ENCODE measurements at places on chromosomes 16 and 17. TPM values are rescaled to one million over a fixed set of nuclear protein-coding genes. Genes with fewer than 3 reads are reported as not detected.

The PMFBP1 gene
- total RNA-seq: not detected

The CD300A gene
- total RNA-seq: not detected

The CACNG4 gene
- total RNA-seq: 45.1 TPM

The CLEC3A gene
- not detected for total RNA-seq

The RPH3AL gene
- total RNA-seq: 29.4 TPM

GRCh38 chr17:47973541-47973940 is 2.6 kb downstream of the CDK5RAP3 start:
- H3K4me3 ChIP-seq: no peak overlapping the region
- H3K27me3 ChIP-seq: no peaks in the 10 kb centered on the region
- DNase-seq: no peak
- peaks cover 25% of the 10 kb centered on the region for H3K4me1 ChIP-seq
- H3K36me3 ChIP-seq: peaks cover 22% of the 10 kb centered on the region

- no peak overlapping the region for H3K27ac ChIP-seq
- H3K4me1 ChIP-seq: no peaks in the 10 kb centered on the region
- DNase-seq: no peak
- H3K36me3 ChIP-seq: no peaks in the 10 kb centered on the region
- H3K27me3 ChIP-seq: peaks cover 43% of the 10 kb centered on the region
Measured at GRCh38 chr16:10226141-10226986, 44.1 kb upstream of the GRIN2A start.

GRCh38 chr17:50828508-50829170 is 6.7 kb upstream of the WFIKKN2 start:
- no peak overlapping the region for H3K4me3 ChIP-seq
- 0 out of 2 replicates have a peak, but pooled peaks cover 4% of the 10 kb centered on the region for H3K27me3 ChIP-seq
- no peak overlapping the region for H3K27ac ChIP-seq
- H3K4me1 ChIP-seq: no peaks in the 10 kb centered on the region
- DNase-seq: no peak
- no peaks in the 10 kb centered on the region for H3K36me3 ChIP-seq

GRCh38 chr16:87363771-87364455 is 19.7 kb downstream of the FBXO31 start:
- H3K36me3 ChIP-seq: no peaks in the 10 kb centered on the region
- H3K4me1 ChIP-seq: no peaks in the 10 kb centered on the region
- no peaks in the 10 kb centered on the region for H3K27me3 ChIP-seq
- H3K4me3 ChIP-seq: no peak overlapping the region
- no peak overlapping the region for H3K27ac ChIP-seq
- no peak for DNase-seq

- peak; percentile 60 for DNase-seq
- no peaks in the 10 kb centered on the region for H3K4me1 ChIP-seq
- H3K27me3 ChIP-seq: no peaks in the 10 kb centered on the region
- H3K36me3 ChIP-seq: no peaks in the 10 kb centered on the region
- H3K4me3 ChIP-seq: no peak overlapping the region
- no peak overlapping the region for H3K27ac ChIP-seq
Measured at GRCh38 chr16:68064791-68065365, 20.3 kb upstream of the NFATC3 start.

DNA sequence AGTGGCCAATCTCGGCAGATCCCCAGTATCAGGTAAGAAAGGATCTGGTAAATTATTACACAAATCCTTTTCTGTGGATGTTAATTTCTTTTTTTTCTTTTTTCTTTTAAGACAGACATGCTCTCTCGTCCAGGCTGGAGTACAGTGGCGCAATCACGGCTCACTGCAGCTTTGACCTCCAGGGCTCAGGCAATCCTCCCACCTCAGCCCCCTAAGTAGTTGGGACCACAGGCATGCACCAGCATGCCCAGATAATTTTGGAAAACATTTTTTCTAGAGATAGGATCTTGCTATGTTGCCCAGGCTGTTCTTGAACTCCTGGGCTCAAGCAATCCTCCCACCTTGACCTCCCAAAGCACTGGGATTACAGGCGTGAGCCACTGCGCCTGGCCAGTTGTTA is 54.0 kb downstream of the GAS7 start:
- no peak overlapping the region for H3K4me3 ChIP-seq
- H3K4me1 ChIP-seq: no peaks in the 10 kb centered on the region
- no peak for DNase-seq
- peaks cover 28% of the 10 kb centered on the region for H3K27me3 ChIP-seq

GRCh38 chr16:68115851-68116250 is 30.7 kb downstream of the NFATC3 start:
- no peaks in the 10 kb centered on the region for H3K36me3 ChIP-seq
- no peaks in the 10 kb centered on the region for H3K27me3 ChIP-seq
- no peaks in the 10 kb centered on the region for H3K4me1 ChIP-seq
- H3K27ac ChIP-seq: no peak overlapping the region
- no peak overlapping the region for H3K4me3 ChIP-seq
- no peak for DNase-seq

- peaks cover 6% of the 10 kb centered on the region for H3K4me1 ChIP-seq
- no peak overlapping the region for H3K4me3 ChIP-seq
- no peaks in the 10 kb centered on the region for H3K27me3 ChIP-seq
- H3K27ac ChIP-seq: no peak overlapping the region
- no peak for DNase-seq
Measured at GRCh38 chr16:57985204-57986181, 14.6 kb upstream of the CNGB1 start.

DNA sequence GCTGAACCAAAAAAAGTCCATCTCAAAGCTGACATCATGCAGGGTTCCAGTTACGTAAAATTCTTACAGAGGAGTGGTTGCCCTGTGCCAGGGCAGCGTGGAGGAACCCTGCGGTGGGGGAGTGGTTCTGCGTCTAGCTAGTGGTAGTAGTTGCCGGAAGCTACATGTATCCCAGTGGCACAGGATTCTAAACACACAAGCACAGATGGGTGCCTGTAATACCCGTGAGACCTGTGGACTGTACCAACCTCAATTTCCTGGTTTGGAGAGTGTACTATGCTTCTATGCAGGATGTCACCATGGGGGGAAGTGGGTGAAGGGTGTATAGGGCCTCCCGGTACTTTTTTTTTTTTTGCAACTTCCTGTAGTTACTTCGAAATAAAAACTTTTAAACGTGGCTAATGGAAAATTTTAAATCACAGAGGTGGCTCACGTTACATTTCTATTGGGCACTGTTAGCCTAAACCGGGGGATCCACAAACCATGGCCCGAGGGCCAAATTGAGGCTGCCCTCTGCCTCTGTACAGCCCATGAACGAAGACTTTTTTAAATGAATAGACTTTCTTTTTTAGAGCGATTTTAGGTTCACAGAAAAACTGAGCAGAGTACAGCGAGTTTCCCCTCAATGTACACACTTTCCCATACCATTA is 38.5 kb downstream of the TBC1D16 start:
- H3K4me1 ChIP-seq: peaks cover 27% of the 10 kb centered on the region
- H3K36me3 ChIP-seq: no peaks in the 10 kb centered on the region
- DNase-seq: no peak
- no peaks in the 10 kb centered on the region for H3K27me3 ChIP-seq
- H3K27ac ChIP-seq: no peak overlapping the region
- H3K4me3 ChIP-seq: no peak overlapping the region

- peaks cover 19% of the 10 kb centered on the region for H3K4me1 ChIP-seq
- H3K27ac ChIP-seq: no peak overlapping the region
- no peaks in the 10 kb centered on the region for H3K27me3 ChIP-seq
- DNase-seq: no peak
Measured at GRCh38 chr17:15882777-15883176, 62.2 kb upstream of the ADORA2B start.

DNA sequence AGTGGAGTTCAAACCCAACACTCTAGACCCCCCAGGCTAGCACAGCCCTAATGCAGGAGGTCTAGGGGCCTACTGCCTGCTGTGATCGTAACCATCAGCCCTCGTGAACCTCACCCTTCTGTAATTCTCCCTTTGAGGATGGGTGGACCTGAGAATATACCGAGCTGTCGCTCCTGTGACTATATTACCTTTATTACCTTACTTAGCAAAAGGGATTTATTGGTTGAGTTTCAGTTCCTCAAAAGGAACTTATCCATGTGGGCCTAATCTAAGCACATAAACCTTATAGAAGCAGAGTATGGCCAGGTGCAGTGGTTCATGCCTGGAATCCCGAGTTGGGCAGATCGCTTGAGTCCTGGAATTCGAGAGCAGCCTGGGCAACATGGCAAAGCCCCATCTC is 19.2 kb upstream of the EMP2 start:
- H3K4me1 ChIP-seq: peaks cover 18% of the 10 kb centered on the region
- no peaks in the 10 kb centered on the region for H3K36me3 ChIP-seq
- H3K4me3 ChIP-seq: no peak overlapping the region
- H3K27me3 ChIP-seq: no peaks in the 10 kb centered on the region
- DNase-seq: no peak
- no peak overlapping the region for H3K27ac ChIP-seq

DNA sequence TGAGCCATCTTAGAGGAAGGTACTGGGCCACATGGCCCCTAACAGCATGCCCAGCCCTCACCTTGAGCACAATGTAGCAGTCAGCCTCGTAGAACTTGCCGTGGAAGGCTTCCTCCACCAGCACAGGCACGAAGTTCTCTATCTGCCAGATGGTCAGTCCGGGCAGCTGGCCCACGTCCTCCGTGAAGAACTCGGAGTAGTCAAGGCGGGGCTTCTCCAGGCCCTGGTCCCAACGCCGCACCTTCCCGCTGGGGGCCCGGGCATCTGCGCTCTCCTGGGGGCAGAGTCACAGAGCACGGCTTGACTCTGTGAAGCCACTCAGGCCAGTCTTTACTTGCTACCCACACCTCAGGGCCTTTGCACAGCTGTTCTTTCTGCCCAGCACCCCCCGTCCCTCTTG is 7.3 kb downstream of the FLII start:
- H3K27me3 ChIP-seq: no peaks in the 10 kb centered on the region
- DNase-seq: no peak
- H3K27ac ChIP-seq: no peak overlapping the region

GRCh38 chr17:81802856-81803643 is 900 bp upstream of the GCGR start:
- H3K36me3 ChIP-seq: no peaks in the 10 kb centered on the region
- no peak for DNase-seq
- H3K27ac ChIP-seq: no peak overlapping the region
- H3K4me3 ChIP-seq: no peak overlapping the region

- no peaks in the 10 kb centered on the region for H3K4me1 ChIP-seq
- no peaks in the 10 kb centered on the region for H3K36me3 ChIP-seq
- H3K27ac ChIP-seq: no peak overlapping the region
- DNase-seq: no peak
Measured at GRCh38 chr17:36104701-36105181, 1.1 kb downstream of the CCL4 start.

- H3K36me3 ChIP-seq: no peaks in the 10 kb centered on the region
- no peak overlapping the region for H3K27ac ChIP-seq
- H3K27me3 ChIP-seq: peaks cover 8% of the 10 kb centered on the region
- no peak overlapping the region for H3K4me3 ChIP-seq
Measured at GRCh38 chr17:52201767-52202519, 43.4 kb upstream of the CA10 start.
